ENCODE measurements at places on chromosomes 3 and 15.
A peak's percentile ranks its signal among the peaks of the same experiment; 100 is the strongest.

- DNase-seq = no peak
Measured at GRCh38 chr3:184359610-184360009, 1.8 kb downstream of the CLCN2 start.

DNA sequence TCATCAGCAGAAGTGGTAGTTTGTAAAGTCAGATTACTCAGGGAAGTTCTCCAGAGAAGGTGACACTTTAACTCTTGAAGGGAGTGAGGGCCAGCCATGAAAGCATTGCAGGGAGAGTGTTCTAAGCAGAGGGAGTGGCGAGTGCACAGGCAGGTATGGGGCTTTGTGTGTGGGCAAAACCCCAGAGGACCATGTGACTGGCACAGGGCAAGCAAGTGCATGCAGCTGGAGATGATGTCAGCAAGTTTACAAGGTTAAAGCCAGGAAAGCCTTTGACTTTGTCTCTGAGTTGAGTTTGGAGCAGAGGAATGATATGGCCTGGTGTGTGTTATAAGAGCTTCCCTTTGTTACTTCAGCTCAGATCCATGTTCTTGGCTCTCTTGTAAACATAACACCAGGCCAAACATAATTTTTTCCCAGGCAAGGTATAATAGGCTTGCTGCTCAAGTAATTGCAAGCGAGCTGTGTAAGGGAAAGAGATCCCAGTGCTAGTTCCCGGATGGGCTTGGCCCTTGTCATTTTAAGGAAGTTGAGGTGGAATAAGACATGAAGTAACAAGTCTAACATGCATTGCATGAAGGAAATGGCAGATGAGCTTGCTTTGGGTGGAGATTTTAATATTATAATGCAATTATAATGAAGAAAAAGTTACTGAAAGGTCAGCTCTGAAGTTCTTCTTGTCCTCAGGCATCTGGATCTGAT, 341.1 kb upstream of the LRRC3B start:
- no peak for DNase-seq

GRCh38 chr3:180278583-180279188, 241.9 kb upstream of the PEX5L start:
- DNase-seq = no peak

- no peak for DNase-seq
Measured at GRCh38 chr15:78749831-78750230, 61.4 kb downstream of the ADAMTS7 start.

- no peak for DNase-seq
Measured at GRCh38 chr15:89098281-89098680, 10.0 kb downstream of the ABHD2 start.

DNA sequence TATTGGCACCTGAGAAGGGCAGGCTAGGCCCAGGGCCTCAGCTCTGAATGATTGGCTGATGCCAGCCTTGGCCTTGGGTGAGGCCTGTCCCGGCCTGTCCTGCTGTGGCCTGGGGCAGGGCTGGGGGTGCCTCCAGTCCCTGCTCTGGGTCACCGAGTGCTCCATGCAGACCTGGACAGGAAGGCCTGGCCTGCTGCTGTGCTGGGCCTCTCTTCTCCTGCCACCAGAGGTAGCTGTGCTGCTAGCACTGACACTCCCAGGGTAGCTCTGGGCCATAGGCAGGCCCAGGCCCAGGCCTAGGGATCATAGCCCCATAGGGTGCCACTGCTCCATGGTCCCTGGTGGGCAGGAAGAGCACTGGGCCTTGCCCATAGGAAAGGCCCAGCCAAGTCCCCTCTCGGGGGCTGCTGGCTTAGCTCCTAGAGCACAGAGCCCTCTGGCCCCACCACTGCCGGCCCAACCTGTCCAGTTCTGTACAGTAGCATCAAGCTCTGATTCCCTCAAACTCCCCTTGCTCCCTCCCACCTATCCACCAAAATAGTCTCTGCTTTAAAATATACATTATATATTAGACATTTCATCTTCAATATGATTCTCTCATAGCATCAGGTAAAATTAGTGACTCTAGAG, 18.2 kb downstream of the ABTB1 start:
- no peak for DNase-seq

GRCh38 chr3:168081171-168081771, 14.5 kb downstream of the GOLIM4 start:
- DNase-seq = no peak

DNA sequence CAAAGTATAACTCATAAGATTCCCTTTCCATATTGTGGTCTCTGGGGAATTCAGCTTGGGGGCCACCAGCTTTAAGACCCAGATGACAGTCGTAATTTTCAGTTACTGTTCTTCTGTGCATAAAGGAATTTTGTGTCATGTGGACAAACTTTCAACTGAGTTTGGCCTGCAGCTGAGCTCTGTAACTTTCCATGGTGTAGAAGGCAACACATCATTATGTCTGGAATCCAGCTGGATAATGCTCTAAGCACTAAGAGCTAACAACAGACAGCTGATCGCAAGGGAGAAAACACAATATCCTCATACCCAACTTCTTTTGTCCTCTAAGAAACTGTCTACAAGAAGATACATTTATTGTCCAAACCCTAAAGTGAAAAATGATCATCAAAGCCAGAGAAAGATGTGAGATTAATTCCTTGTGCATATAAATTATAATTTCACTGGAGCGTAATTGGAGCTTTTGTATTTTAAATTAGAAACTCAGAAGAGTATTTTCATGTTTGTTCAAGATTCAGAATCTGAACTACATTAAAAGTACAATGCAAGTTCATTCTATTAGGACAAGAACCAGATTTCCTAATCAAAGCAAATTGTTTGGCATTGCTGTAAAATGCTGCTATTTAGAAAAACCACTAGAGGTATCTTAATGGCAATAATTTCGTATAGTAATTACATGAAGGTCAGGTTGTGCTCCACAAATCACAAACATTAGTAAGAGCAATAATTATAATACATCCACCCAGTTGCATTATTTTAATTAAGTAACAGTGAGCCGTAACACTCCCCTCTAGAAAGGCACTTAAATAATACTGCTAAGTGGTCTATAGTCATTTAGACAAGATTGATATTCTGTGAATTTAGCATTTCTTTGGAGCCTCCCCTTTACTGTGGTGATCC, 218.8 kb downstream of the ATP8B4 start:
- DNase-seq = no peak

- DNase-seq = no peak
Measured at GRCh38 chr3:49500732-49501609, 30.9 kb downstream of the DAG1 start.

- DNase-seq = no peak
Measured at GRCh38 chr3:158668506-158668905, 3.9 kb downstream of the LXN start.

DNA sequence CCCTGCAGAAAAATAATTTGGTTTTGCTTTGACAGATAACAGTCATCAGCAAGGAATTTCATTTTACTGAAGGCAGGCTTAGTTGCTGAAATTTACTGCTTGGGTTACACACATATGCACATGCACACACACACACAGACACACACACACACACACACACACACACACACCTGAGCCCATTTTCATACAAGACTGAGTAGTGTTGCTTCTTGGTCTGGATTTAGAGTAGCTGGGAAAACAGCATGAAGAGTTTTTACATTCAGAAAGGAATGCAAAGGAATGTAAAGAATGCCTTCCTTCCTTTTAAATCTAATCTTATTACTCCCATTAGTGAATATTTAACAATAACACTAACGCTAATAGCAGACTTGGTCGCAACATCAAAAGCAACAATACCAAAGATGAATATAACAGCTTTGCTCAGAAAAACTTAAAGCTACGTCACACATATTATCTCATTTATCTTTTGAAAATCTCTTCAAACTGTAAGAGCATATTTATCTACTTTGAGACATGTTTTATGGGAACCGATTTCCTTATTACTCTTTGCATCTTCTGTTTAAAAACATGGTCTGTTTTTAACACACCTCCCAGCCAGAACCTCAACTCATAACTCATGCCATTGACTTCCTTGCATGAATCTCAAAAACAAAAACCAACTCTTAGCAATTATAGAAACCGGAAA, 32.5 kb downstream of the RFTN1 start:
- DNase-seq = no peak

GRCh38 chr3:65974509-65974908, 64.2 kb downstream of the MAGI1 start:
- no peak for DNase-seq

DNA sequence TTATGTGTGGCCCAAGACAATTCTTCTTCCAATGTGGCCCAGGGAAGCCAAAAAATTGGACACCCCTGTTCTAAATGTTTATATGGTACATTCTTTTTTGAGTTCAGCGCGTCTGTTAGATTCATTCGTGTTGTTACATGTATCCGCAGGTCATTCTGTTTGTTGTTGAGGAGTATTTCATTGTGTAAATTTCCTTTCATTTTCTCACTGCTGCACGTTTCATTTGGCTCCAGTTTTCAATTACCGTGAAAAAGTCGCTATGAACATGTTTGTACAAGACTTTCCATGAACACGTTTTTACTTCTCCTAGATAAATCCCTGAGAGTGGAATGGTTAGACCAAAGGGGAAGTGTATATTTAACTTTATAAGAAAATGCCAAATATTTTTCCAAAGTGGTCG, 7.5 kb upstream of the OPA1 start:
- no peak for DNase-seq

- DNase-seq = no peak
Measured at GRCh38 chr15:62856466-62857246, 185.9 kb upstream of the TPM1 start.

- DNase-seq = no peak
Measured at GRCh38 chr3:101383156-101383575, 62.8 kb upstream of the IMPG2 start.

DNA sequence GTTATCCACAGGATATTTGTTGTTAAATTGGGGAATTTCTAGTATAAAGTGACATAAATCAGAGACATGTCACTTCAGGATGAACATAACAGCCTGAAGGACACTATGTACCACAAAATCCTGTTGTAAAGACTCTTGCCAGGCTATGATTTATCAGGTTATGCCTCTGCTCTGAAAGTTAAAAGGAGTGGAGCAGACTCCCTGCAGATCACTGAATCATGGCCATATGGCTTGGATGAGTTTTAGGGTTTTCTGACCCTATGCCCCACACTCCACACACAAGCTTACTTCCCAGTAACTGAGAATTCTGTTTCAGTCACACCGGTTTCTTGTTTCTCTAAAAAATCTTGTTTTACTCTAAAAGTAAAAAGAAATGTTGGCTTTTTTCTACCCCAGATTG, 869.4 kb downstream of the NAALADL2 start:
- no peak for DNase-seq

DNA sequence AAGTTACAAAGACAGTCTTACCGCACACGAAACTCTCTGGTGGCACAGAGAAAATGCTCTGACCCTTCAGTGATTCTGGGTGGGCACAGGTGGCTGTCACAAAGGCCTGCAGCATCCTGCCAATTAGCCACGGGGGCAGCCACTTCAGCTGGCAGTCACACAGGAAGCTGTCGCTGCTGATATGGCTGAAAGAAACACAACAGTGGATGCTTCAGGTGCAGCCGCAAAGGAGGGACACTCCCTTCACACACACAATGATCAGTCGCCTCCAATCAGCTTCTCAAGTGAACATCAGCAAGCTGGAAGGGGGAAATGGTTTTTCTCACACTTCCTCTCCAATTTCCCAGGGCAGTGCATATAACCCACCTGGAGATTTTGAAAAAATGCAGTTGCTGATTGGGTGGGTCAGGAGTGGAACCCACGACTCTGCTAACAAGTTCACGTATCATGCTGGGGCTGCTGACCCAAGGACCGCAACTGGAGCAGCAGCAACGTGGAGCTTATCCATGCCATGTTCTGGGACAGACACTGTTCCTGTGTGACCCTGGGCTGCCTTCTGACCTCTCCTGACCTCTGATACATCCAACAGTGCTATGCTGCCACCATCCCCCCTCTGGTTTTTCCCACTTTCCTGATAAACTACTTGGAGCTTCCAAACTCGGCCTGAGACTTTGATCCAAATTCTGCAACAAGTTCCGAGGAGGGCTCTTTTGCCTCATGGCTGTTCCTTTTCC, 106.6 kb downstream of the LRIG1 start:
- peak; percentile 26 for DNase-seq

- DNase-seq = no peak
Measured at GRCh38 chr3:37592328-37592727, 269.4 kb upstream of the CTDSPL start.

DNA sequence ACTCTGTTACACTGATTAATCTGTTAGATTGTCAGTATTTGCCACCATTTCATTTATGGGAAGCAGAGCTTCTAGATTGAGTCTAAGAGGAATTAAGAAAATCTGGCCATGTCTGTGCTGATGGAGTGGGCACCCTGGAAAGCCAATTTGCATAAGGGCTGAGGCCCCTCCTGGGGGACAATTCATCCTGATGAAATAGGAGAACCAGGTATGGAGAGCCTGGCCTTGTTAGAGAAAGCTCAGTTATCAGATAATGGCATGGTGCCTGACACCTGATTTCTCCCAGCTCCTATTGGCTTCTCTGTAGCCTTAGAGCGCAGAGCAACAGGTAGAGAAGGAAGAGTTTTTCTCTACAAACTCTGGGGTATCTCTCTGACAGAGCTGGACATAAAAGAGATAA, 114.2 kb downstream of the EBLN2 start:
- DNase-seq = no peak

GRCh38 chr15:65332391-65333147, 28.1 kb downstream of the RNU5B-1 start:
- DNase-seq = no peak

GRCh38 chr15:60363087-60363549, 34.7 kb downstream of the ANXA2 start:
- no peak for DNase-seq

GRCh38 chr15:25796395-25796794, 66.7 kb downstream of the ATP10A start:
- DNase-seq = no peak

GRCh38 chr3:190306513-190307163, 15.6 kb downstream of the CLDN1 start:
- no peak for DNase-seq

GRCh38 chr3:107680698-107681097, 157.9 kb downstream of the BBX start:
- DNase-seq = no peak

GRCh38 chr3:10366651-10367101, 45.8 kb upstream of the SEC13 start:
- no peak for DNase-seq

- no peak for DNase-seq
Measured at GRCh38 chr3:185150561-185150960, 2.3 kb downstream of the C3orf70 start.

All from stimulated activated CD8-positive, alpha-beta memory T cell treated with anti-CD3 and anti-CD28 coated beads, Interleukin-4, amount 100 ng/mL, for 1 hour (primary cell).